Epithelial cell of proximal tubule (primary cell): ENCODE measurements at places on chromosomes 1 and 21. TPM values are rescaled to one million over a fixed set of nuclear protein-coding genes. Genes with fewer than 3 reads are reported as not detected.

Gene PRR9
- 0.72 TPM in 1 of 2 replicates, not detected in the other for total RNA-seq

Gene SLC2A5
- not detected in 2 replicates for total RNA-seq

DNA sequence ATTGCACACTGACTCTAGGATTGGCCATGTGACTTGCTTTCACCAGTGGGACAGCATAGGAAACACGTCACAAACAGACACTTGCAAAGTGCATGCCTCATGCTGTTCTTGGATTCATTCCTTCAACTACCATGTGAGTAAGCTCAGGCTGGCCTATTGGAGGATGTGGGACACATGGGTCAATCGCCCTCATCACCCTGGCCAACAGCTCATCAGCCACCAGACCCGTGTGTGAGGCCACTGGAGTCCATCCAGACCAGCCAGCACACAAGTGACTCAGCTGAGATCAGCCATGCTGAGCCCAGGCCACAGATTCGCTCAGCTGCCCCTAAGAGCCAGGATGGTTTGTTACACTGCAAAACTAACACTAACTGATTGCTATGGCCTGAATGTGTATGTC, 216.1 kb upstream of the GRIK3 start:
- no peak for DNase-seq

DNA sequence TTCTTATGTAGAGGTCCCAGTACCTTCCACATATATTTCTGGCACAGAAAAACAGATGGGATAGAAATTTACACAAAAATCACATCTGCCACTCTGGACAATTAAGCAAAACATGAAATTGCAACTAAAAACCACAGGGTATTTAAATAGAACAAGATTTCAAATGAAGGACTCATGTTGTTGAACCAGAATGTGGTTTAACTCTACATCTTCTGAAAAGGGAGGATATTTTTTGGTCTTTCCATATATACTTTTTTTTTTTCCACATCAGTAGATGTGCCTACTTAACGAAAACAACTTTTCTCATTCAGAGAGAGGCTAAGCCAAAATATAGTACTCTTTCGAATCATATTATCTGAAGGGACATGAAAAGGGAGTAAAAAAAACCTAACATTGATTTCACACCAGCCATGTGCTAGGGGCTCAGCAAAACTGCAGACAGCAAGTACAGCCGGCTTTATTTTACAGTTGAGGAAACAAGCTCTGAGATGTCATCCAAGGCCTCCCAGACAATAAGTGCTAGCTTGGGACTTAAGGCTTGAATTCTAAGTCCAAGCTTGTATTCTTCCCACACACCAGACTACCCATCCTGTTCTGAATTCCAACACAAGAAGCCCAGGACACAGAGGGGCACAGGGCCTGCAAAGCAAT, 208.9 kb downstream of the PBX1 start:
- no peak for DNase-seq

- DNase-seq = no peak
These were observed 9.5 kb upstream of the B3GALNT2 start for GRCh38 chr1:235513495-235514366.

- DNase-seq = no peak
These were observed 554 bp upstream of the SLC39A1 start for GRCh38 chr1:153963850-153964331.

GRCh38 chr21:33569991-33570390, 18.5 kb downstream of the DONSON start:
- DNase-seq = peak; percentile 18
